ENCODE measurements at places on chromosomes 5 and 9.

DNA sequence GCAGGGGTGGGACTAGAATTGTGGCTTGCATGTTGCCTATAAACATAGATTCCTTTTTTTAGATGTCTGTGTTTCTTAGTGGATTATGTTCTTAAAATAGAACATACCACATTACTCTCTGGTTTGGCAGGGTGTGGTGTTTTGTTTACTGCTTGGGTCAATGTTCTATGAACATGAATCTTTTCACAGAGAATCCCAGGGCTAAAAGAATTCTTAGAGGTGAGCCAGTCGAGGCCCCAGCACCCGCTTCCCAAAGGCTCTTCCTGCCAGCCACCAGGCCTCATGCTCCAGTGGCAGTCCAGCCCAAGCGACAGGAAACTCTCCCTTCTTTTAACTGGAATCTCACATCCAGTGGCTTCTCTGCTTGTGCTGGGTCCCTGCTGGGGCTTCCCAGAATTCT is 126.6 kb downstream of the C9orf152 start:
- DNase-seq, result no peak

DNA sequence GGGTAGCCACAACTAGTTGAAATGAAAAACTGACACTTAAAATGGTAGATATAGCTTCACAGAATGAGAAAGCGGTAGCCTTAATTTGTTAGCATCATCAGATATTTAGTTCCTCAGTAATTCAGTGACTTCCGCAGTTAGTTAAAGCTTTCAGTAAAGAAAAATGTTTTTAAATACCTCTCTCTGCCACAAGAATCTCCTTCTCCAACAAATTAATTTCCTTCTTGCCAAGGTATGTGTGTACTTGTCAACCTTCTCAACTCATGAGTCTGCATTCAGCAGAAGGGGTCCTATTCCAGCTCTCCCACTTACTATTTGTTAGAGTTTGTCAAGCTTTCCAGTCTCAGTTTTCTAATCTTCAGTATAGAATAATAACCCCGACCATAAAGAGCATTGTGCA is 26.3 kb upstream of the ERAP1 start:
- no peak for DNase-seq

DNA sequence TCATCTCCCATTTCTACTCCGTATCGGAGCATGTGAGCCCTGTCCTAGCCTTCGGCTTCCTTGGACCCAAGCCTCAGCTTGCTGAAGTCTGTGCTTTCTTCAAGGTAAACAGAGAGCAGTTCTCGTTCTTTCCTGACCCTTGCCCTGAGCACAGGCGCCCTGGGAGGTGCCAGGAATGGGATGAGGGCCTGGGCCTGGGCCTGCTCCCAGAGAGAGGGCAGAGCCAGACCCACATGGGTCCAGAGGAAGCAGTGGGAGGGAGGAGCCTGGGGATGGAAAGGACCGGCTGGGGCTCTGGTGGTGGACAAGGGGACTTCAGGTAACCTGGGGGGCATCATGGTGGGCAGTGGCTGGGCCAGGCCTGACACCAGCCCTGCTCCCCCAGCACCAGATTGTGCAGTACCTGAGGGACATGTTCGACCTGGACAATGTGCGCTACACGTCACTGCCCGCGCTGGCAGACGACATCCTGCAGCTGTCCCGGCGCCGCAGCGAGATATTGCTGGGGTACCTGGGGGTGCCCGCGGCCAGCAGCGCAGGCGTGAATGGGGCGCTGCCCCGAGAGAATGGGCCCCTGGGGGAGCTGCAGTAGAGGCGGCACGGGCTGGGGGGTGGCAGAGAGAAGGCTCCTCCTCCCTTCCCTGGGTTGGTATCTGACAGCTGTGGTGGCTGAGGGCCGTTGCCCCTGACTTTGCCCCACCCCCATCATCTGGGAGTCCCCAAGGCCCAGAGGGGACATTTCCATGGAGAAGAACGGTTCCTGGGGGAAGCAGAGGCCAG is 10.9 kb upstream of the DOLPP1 start:
- DNase-seq, result no peak

GRCh38 chr9:19517202-19517942 is 108.6 kb downstream of the ACER2 start:
- DNase-seq, result no peak

DNA sequence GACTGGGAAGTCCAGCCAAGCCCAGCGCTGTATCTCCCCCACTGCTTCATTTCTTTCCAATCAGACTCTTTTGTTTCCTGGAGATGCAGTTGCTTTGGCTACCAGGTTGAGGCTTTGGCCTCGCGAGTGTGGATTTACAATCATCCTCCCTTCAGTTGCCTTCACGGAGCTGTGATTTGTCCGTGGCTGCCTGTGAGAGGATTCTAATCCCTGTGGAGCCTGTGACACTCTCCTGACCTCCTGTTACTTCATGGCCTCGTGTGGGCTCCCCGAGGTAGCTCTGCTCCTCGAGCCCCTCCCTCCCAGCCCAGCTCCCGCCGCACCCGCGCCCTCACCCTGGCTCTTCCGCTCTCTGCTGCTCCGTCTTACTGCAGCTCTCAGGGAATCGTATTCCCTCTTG is 107.2 kb upstream of the STC2 start:
- no peak for DNase-seq

- DNase-seq, result peak; percentile 15
These were observed 16.4 kb downstream of the TENT4A start for GRCh38 chr5:6729386-6730310.

DNA sequence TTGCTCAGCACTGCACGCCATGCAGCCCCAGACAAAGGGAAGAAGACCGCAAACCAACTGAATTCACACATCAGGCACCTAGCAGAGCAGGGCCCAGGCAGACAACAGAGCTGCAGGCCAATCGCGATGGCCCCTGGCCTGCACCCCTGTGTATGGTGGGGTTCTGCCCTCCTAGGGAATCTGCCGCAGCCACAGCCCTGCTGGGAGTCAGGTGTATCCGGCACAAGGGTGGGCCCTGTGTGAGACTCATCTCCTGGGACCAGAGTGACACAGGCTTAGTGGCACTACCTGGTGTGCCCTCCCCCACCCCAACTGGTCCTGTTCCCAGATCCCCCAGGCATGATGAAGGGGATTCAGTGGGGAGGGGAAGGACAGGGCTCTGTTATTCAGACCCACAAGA is 122.8 kb downstream of the ATPSCKMT start:
- DNase-seq, result no peak

DNA sequence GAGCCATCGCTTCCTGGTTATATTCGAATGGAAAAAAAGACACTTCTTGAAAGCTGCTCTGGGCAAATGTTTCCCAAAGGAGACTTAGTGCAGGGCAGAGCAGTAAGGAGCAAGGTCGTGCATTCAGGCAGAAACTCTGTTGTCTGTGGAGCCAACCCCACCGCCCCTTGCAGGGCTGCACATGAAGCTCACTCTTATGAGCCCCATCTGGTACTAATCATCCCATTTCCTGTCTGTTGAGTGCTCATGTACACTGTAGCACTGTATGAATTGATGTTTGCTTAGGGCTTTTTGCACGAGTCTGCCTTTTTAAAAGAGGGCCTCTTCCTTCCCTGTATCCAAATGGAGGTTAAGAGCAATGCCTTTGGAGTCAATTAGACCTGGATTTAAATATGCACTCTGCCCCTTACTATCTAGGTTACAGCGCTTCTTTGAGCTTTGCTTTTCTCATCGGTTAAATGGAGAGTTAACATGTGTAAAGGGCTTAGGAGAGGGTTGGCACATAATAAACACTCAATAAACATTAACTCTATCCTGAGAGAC is 25.4 kb downstream of the HMHB1 start:
- DNase-seq, result no peak

GRCh38 chr9:89984214-89984613 is 379.4 kb downstream of the GADD45G start:
- no peak for DNase-seq

- DNase-seq, result no peak
These were observed 420.1 kb downstream of the MTRR start for GRCh38 chr5:8288897-8289516.

- no peak for DNase-seq
These were observed 12.1 kb upstream of the ABLIM3 start for GRCh38 chr5:149129181-149129580.

DNA sequence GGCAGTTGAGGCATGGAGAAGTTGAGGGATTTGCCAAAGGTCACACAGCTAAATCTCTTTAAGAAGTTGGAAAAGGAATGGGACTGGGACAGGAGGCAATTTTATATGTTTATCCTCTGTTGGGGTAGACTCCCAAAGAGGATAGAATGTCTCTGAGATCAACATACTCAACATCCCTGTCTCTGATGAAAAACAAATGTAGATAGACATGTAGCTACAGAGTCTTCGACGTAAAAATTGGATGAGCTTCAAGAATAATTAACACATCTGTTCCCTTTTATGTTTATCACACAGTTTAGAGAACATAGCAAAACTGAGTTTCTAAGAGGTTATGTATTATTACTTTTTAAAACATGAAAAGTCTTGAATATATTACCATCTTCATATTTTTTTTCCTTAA is 204.6 kb upstream of the CD180 start:
- DNase-seq, result no peak

DNA sequence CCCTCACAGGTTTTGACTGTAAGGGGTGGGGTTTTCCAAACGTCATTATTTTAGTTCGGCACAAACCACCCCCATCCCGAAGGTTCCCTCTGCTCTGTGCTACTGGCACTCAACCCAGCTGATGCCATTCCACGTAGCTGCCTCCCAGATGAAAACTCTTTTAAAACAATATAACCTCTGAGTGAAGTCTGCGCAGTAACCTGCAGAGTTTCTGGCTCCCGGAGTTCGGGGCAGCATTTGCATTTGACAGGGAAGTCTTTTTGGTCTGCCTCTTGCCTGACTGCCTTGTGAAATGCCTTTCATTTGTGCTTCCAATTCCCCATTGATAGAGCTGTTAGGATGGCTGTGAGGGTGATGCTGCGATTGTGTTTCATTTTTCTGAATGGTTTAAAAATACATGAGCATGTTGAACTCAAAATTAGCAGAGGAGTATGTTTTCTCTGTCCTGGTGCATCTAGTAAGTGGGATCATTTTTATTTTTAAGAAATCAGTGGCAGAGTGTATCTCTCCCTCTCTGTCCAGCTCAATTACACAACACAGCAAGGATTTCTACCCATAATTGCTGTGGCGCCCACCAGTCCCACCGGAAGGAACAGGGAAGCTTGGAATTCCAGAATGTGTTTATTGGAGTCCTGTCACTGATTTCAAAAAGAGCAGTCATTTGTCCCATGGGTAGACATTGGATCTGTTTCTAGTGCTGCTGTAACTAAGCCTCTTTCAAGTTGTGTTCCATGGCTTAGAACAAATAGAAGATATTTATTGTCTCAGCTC is 24.8 kb downstream of the ADCY2 start:
- DNase-seq, result no peak

DNA sequence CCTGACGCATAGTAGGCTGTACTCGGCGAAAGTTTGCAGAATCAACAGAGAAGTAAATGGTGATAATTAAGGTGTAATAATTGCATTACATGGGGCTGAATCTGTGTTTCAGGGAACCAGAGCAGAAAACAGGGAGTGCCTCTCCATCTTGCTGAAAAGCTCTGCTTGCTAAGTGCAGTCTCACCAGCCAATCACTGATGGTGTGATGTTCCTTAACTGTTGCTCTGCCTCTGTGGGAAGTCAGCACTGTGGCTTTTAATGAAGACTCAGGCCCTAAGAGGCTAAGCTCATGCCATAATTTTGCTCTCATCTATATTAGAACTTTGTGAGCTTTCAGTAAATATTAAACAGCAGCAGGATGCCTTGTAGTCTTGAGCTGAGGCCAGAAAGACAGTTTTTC is 4.5 kb downstream of the PHF24 start:
- DNase-seq, result no peak

DNA sequence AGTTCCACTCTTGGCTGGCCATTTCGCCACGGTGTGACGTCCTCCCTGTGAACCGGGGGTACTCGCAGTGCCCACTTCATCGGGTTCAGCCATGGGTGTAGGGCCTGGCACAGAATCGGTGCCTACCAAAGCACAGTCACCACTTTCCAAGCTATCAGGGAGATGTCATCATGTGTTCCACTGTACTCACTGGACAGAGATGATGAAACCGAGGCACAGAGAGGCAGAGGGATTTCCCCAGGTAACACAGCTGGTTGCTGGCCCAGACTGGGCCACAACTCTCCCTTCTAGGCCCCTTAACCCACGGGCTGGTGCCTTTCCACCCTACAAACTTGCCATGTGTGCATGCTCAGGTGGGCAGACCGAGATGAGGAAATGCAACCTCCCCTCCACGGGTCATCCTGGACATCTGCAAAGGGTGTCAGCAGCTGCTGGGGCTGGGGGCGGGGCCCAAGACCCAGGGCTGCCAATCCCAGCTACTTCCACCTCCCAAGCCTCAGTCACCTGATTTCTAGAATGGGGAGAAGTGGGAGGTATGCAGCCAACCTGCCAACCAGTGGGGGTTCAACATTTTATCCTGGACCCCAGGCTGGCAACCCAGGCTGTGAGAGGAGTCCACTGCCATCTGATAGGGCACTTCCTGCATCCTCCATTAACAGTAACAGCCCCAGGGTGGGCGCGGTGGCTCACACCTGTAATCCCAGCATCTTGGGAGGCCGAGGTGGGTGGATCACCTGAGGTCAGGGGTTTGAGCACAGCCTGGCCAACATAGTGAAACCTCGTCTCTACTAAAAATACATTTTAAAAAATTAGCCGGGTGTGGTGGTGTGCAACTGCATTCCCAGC is 893 bp upstream of the SH2D3C start:
- peak; percentile 50 for DNase-seq

- DNase-seq, result no peak
These were observed 829.0 kb downstream of the DNAH5 start for GRCh38 chr5:13115476-13115875.

DNA sequence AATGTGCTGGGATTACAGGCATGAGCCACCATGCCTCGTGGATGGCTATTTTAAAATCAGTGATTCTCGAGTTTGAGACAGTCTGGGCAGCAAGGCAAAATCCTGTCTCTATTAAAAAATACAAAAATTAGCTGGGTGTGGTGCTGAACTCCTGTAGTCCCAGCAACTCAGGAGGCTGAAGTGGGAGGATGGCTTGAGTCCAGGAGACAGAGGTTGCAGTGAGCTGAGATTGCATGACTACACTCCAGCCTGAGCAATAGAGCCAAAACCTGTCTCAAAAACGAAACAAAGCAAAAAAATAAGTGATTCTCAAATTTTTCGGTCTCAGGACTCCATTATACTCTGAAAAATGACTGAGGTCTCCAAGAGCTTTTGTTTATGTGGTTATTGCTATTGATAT is 47.9 kb upstream of the HSPA9 start:
- no peak for DNase-seq

DNA sequence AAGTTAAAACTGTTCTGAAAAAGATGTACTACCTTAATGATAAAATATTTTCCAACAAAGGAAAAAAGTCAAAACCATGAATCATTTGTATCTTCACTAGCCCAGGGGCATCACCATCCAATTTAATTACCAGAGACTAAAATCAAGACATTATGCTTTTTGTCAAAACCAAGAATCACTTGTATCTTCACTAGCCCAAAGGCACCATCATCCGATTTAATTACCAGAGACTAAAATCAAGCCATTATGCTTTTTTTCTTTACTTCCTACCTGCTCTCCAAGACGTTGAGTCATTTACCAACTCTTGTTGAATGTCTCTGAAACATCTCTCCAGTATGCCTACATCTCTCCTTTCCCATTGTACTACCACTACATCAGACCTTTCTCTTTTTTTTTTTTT is 37.9 kb downstream of the FBXO38 start:
- no peak for DNase-seq

Data from activated CD4-positive, alpha-beta T cell treated with anti-CD3 and anti-CD28 coated beads for 1 hour (primary cell).